ENCODE measurements at places on chromosomes 16 and 17.

- no peak for DNase-seq
Observed at GRCh38 chr17:31397256-31397939, 5.9 kb downstream of the RAB11FIP4 start.

DNA sequence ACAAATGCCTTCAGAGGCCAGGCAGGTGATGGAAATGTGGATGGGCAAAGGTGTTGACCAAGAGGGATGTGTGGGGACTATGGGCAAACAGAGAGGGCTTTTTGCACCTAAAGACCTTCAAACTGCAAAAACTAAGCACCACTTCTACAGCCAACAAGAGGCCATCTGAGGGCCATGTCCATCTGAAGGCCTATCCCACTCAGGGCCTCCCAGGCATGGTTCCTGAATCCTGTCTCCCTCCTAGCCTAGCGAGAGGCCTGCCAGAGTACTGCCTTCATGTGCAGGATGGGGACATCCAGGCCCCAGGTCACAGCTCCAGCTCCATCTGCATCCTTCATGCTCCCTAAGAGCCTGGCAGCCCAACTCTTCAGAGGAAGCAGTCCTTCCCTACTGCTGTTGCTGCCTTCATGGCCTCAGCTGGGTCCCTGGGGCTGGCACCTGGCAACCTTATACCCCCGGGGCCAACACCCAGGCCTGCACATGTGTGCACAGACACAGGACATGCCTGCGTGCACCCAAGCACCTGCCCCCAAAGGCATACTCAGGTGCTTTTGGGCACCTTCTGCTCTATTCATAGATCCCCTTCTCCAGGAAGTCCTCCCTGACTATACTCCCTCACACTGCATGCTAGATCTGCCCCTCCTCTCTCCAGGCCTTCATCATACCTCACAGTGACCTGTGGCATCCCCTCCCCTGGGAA is 95.2 kb downstream of the C16orf78 start:
- DNase-seq = no peak

GRCh38 chr16:88769617-88770460 is 15.2 kb downstream of the PIEZO1 start:
- no peak for DNase-seq

DNA sequence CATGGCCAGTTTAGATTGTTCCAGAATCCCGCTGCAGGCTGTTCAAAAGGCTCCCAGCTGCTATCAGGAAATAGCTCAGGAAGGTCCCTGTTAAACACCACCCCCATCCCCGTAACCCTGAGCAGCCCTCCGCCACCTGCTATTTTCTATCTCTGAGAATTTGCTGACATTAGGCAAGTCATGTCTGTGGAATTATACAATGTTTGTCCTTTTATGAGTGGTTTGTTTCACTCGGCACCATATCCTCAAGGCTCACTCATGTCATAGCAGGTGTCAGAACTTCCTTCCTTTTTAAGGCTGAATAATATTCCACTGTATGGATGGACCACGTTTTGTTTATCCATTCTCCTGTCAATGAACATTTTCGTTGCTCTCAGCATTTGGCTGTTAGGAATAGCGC is 164.3 kb upstream of the FOXF1 start:
- no peak for DNase-seq

DNA sequence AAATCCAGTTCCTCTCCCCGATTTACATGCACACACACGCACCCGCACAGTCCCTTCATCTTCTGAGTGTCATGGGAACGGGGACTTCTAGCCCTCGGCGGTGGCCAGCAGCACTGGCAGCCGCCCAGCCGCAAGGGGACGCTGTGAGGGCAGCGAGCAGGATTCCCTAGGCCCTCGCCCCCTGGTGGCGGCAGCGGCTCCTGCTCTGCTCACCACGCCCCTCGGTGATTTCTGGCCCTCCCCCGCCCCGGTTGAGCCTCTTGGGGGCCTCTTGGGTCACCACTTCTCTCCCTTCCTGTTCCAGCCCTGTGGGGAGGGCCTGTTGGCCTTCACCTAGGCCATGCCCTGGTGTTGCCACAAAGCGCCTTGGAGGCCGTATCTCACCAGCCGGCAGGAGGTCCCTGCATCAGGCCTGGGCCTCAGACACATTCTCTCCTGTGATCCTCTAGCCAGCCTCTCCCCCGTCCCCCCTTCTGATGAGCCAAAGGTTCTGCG is 75.2 kb upstream of the KSR1 start:
- no peak for DNase-seq

DNA sequence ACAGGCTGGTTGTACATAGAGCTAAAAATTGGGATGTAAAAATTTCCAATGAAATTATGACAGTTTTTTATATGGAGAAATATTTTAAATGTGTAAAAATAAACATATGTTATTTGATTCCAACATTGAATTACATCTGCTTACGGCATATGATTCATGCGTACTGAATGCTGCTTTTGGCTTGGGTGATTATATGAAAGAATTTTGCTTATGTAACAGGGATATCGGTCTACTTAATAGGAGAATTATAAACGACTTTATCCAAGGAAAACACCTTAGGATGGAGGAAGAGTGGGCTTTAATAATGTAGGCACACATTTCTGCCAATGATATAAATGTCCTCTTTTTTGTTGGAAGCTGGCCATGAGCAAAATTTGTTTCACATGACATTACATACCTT is 197.3 kb upstream of the GOT2 start:
- DNase-seq = no peak

GRCh38 chr17:47305302-47305923 is 18.3 kb upstream of the EFCAB13 start:
- DNase-seq = peak; percentile 96

DNA sequence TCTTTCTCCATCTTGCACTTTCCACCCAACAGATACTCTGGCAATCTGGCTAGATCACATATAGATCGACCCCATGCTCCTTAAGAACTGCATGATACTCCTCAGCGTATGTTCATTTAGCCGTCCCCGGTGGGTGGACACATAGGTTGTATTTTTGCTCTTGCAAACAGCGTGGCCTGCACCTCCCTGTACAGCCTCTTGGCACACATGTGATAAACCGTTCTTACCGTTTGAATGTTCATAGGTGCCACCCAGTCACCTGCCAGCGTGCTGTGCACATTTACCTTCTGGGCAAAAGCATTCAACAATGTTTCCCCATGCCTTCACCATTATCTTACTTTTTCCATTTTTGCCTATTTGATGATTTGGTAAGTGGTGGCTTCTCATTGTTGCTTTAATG is 6.2 kb downstream of the TNP2 start:
- no peak for DNase-seq

GRCh38 chr16:89581045-89581695 is 5.6 kb downstream of the CPNE7 start:
- peak; percentile 91 for DNase-seq

GRCh38 chr16:50386774-50387173 is 18.0 kb upstream of the BRD7 start:
- DNase-seq = no peak

DNA sequence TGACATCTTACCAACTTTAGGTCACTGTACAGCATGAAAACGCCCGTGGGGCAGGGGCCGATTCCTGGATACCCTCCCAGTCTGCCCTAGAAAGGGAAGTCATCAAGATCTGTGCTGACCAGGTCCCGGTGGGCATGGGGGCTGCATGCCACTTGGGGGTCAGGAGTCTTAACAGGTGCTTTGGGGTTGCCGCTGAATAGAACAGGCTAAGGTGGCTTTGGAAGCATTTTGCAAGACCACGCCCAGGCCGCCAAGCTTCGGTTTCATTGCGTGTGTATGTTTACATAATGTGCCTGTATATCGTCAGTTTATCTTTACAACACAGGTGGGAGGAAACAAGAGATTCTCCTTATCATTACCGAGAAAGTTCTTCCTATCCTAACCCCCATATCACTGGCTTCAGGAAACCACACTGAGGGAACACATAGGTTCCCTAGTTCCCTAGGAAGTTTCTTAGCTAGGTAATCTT is 13.3 kb upstream of the USP36 start:
- DNase-seq = no peak

DNA sequence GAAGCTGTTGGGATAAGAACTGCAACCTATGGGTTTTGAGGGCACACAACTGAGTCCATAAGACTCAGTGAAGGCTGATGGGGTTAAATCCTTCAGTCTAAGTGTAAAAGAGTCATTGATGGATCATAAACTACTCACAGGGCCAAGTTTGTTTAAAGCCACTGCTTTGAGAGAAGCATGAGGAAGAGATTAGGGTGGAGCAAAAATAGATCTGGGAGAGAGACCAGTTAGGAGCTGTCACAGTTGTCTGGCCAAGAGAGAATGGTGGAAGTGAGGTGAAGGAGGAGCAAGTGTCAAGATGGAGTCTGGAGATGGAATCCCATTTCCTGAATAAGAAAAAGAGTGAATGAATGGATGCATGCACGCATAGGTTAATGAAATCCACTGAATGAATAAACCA is 379.1 kb upstream of the CDH11 start:
- DNase-seq = no peak

DNA sequence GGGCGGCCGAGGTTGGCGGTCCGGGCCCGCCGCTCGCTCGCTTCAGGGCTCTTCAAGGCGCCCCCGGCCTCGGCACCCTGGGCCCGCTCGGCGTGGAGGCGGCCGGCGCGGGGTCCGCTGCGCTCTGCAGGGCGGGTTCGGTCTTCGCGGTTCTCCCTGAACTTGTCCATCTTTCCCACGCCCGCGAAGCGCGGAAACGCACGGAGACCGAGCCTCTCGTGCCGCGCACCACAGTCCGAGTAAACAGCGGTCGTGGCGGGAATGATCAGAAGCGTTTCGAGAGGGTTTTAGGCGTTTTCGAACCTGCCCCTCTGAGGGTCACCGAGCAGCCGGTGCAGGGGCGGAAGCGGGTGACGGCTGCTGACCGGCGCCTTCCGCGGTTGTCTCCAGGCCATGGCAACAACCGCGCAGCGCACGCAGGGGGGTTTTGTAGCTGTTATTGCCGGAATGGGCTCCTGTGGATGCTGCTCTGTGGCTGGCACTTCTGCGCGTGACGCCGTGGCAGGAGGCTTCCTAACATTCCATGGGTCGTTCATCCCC is 414 bp downstream of the NARF start:
- DNase-seq = no peak

DNA sequence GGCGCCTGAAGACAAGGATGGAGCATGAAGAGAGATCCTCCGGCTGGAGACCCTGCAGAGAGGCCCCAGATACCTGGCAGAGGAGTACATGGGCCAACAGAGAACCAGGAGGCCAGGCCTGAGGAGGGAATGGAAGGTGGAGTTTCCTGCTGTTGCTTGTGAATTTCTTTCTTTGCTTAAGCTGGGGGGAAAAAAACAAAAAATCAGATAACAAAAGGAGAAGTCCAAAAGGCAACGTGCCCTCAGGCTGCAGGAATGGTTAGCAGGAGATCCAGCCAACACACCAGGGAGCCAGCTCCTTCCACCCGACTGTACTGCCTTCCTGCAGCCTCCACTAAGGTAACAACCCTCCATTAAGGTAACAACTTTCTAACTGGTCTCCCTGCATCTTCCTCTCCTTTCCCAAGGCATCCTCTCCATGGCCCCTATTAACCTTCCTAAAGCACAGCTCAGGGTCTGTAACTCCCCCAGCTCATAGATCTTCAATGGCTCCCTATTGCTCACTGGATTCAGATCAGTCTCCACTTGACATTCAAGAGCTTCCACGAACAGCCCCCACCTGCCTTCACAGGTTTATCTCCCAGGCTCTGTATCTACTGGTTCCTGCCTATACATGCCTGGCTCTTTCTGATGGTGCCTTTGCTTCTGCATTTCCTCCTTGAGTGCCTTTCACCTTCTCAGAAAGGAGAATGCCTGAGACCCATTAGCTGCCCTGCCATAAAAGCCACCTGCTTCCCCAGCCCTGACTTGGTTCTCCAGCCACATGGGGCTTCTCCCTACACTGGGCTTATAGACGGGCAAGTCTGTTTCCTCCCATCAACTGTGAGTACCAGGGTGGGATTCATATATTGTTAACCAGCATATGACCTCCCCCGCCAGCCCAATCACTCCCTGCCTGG is 725 bp upstream of the ARL5C start:
- no peak for DNase-seq

DNA sequence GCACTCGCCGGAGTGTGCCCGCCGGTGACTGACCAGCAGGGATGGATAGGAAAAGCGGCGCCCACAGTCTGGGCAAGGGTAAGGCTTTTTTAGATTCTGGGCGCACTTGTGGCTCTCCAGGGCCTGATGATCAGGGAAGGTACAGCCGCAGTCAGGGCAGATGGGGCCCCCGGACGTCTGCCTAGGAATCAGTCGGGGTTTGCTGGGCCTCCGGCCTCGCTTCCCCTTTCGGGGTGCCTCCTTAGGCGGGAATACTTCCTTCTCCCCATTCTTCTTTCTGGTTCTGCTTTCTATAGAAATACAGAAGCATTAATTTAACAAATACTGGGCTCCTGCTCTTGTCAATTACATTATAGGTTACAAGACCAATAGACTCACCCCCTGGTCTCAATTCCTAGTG is 5.0 kb downstream of the ZNF689 start:
- DNase-seq = no peak

DNA sequence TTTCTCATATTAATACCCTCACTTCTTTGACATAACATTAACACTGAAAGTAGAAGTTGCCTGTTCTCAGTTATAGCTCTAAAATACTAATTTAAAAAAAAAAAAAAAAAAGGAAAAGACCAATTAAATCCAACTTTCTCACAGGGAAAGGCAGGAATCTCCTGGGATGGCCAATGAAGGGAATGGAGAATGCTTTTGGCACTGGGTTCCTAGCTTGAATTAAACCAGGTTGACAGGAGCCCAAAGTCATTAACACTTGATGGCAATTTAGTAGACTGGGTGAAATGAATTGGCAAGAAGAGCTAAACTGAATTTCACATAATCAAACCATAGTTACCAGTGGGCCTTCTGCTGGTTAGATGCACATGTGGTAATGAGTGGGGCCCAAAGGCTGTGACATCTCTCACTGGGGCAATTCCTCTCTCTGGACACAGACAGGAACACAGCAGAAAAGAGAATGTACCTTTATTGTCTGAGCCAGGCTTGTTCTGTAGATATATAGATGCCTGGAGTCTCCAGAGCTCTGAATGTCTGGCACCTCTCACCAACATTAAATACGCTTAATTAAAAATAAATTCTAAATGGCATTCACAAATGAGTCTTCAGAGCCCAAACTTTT is 37.6 kb downstream of the NXPH3 start:
- no peak for DNase-seq

DNA sequence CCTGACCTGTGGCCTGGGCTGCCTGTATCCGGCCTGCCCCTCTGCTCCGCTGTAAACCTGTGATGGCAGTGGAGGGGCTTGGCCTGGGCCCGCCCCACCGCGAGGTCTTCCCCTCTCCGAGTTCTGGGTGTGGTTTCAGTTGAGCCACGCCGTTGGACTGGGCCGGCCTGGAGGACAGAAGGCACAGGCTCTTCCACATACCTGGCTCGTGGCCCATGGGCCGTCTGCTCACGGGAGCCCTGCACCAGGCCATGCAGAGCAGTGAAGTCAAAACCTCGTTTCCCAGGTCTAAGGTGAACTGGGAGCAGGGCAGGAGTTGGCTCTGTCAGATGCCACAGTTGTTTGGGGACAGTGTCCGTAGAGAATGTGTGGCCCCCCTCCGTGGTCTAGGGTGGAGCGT is 5.6 kb upstream of the RNPS1 start:
- DNase-seq = no peak

GRCh38 chr17:1629504-1630310 is 1.1 kb upstream of the SLC43A2 start:
- DNase-seq = no peak

Data from fibroblast of skin of left quadriceps (primary cell).